ENCODE measurements at places on chromosomes 13 and 19.

DNA sequence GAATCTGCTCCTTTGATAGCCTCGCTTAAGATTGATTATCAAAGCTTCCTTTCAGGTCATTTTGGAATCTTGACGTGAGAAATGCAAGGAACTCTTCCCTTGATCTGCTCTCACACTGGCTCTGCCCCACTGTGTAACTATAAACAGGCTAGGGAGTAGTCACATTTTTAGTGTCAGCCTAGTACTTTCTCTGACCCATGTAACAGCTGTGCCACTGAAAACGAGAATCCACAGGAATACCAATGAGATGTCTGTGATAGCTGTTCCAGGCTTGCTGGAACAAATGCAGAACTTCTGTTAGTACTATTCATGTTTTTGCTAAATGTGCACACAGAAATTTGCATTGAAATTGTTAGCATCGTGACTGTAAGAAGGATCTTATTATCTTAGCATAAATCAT lies 221.3 kb downstream of the MYO16 start:
- DNase-seq: no peak

DNA sequence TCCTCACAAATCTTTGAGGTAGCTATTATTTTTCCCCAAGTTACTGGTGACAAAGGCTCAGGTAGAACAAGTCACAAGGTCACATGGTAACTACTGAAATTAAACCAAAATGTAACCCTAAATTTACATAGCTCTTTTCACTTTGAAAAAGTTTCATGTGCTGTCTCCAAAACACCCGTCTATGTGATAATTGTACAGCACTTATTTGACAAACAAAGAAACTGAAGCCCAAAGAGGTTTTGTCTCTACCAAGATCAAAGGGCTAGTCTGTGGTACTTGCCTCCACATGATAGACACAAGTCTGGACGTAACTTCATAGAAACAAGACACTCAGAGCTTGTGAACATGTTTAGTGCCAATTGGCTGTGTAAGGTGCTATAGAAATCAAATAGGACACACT lies 108.3 kb downstream of the SACS start:
- DNase-seq: no peak

DNA sequence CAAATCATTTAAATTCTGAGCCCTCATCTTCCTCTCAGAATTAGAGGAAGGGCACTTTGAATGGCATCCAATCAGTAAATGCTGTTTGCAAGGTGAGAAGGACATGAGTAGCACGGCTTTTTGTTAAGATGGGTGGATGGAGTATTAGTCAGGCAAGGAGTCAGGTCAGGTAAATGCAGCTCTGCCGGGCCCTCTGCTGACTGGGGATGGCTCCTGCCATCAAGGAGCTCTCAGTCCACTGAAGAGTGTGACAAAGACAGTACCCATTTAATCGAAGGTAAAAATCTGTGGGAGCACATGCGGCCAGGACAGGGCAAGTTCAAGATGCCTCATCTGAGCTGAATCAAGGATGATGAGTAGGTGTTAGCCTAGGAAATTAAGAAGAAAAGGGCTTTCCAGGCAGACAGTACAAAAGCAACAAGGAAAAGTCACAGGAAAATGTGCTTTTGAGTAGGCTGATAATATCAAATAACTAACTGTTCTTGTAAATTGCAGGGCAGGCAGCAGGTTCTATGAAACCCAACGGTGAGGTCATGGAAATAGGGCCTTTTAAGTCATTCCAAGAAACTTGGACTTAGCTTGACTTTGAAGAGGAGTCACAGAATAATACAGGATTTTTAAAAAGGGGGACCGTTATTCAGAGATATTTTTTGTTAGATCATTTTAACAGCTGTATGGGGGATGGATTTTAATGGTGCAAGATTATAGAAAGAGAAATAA lies 670.5 kb upstream of the ARGLU1 start:
- no peak for DNase-seq

GRCh38 chr19:38389101-38389925 lies 816 bp downstream of the SPRED3 start:
- peak; percentile 81 for DNase-seq

DNA sequence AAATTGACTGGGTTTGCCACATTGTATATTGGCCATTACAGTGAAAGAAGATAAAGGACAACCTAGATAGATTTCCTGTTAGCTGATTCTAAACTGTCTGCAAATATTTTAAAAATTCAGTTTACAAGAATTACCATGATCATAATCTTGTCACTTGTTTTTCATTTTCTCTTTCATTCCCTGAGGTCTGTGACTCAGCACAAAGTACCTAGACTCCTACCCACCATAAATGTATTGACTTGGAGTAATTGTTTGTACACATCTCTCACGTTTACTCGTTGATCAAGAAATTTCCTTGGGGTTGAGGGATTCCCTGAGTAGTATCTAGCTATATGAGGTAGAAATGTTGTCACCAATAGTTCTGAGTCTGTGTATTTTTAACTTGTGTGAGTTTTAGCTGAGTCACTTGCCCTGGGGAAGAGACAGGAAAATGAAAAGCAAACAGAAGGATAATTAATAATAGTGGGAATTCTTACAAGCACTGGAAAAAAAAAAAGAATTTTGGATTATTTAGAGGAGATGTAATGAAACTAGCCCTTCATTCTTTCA lies 299.2 kb upstream of the DACH1 start:
- DNase-seq: no peak

GRCh38 chr13:74707291-74707690 lies 573.1 kb upstream of the KLF12 start:
- DNase-seq: no peak

- no peak for DNase-seq
Observed at GRCh38 chr19:38274739-38275138, 10.4 kb downstream of the SPINT2 start.

DNA sequence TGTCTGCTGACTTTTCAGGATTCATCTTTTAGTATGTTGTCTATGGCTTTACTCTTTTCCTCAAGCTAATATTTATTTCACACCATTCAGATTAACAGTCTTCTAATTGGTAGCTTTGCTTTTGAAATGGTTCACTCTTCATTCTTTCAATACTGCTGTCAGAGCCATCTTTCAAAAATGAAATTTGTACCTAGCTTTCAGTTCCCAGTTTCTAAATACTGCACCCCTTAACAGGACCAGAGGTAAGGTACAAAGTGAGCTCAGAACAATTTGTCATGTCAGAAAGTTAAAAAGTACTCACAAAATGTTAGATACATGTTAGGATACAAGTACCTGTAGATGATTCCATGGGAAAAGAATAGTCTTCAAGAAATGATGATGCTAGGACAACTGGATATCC lies 83.0 kb downstream of the FNDC3A start:
- no peak for DNase-seq

- peak; percentile 71 for DNase-seq
Observed at GRCh38 chr13:80100636-80101035, 240.3 kb downstream of the SPRY2 start.

DNA sequence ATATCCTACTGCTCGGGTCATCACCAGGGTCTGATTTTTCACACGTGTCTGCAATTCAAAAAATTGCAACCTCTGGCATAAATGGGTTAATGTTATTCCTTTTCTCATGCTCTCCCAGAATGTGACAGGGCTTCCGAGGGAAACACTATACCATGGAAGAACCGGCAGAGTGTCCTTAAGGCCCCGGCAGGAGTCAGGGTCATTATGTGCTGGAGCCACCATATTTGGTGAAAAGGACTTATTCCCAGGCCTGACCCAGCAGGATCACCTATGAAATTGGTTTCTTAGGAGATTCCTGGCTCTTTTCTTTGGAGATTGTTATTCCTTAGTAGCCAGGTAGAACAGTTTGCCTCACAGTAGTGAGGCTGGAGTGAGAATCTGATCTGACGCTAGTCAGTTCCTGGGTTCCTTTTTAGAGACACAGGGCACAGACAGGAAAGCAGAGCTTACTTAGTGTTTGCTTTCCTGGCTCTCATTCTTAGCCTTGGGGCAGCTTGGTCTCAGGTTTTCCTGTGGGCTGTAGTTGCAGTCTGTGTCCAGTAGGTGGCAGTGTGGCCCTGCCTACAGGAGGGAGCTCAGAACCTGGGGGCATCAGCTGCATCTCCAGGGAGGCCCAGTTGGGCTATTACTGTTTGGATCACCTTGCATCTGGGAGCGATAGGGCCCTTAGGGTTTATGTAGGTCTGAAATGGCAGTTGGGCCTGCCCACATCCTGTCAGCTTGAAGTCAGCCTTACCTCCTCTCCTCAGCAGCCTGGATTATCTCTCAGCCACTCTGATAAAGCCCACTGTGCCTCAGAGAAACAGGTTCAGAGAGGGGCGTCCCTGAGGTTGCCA lies 12.4 kb downstream of the SNRNP70 start:
- peak; percentile 70 for DNase-seq

DNA sequence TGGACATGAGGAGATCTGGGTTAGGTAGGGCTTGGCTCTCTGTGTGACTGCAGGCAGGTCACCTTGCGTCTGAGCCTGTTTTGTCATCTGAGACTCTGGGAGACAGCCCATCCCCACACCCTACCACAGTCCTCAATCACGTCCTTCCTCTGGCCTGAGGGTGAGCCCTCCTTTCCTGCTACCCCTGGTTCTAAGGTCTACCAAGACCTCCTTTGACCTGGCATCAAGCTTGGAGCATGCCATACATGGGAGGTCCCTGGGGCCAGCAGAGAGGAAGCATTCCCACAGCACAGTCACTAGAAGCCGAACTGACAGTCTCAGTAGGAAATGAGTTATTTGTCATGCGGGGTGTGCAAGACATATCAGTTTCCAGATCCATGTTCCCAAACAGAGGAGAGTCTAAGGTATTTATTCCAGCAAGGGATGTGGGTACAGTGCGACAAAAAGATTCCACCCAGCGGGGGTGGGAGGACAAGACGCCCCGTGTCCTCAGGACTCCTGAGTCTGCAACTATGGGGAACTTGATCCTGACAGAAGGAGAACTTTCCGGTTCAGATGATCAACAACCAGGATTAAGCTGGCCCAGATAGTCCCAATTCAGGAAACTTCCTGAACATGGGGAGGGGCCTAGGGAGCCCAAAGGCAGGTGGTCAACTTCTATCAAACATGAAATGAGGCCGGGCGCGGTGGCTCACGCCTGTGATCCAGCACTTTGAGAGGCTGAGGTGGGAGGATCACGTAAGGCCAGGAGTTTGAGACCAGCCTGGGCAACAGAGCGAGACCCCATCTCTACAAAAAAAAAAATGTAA lies 9.5 kb downstream of the ARRDC2 start:
- DNase-seq: no peak

Measured in fibroblast of mammary gland (primary cell).